ENCODE measurements at places on chromosomes 7 and 10.

GRCh38 chr10:129937351-129937751, 26.7 kb downstream of the EBF3 start:
- DNase-seq = no peak

- DNase-seq = no peak
These were observed 36.3 kb downstream of the ABCB1 start for GRCh38 chr7:87564296-87564963.

- DNase-seq = no peak
These were observed 2.0 kb downstream of the DBNL start for GRCh38 chr7:44046321-44047061.

- no peak for DNase-seq
These were observed 42.6 kb upstream of the MYL10 start for GRCh38 chr7:101671371-101672356.

- no peak for DNase-seq
These were observed 84.0 kb downstream of the PTPN20 start for GRCh38 chr10:46995234-46995633.

- DNase-seq = no peak
These were observed 1.1 kb upstream of the GIMAP4 start for GRCh38 chr7:150566123-150566522.

GRCh38 chr7:35729061-35729783, 34.3 kb upstream of the HERPUD2 start:
- peak; percentile 27 for DNase-seq

DNA sequence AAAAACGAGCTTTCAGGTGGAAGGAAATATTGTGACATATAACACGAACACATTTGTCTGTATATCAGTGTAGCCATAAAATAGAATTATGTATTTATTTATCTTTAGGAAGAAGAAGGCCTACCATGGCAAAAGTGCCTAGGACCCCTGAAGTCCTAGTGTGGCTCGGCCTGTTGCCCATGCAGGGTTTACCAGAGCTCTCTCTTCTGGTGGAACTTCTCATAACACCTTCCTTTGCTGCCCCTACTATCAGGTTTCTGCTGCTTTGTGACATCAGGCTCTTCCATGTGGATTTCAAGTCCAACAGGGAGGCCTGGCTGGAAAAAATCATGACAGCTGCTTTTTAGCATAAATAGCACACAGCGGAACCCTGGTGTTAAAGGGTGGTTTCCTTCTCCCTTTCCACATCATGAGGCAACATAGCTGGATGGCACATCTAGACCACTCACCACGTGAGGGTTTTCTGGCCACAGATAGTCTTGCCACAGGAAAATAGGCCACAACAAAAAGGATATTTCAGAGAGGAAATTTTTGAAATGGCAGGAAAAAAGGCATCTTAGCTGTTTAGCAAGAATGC, 44.8 kb upstream of the ADO start:
- no peak for DNase-seq

DNA sequence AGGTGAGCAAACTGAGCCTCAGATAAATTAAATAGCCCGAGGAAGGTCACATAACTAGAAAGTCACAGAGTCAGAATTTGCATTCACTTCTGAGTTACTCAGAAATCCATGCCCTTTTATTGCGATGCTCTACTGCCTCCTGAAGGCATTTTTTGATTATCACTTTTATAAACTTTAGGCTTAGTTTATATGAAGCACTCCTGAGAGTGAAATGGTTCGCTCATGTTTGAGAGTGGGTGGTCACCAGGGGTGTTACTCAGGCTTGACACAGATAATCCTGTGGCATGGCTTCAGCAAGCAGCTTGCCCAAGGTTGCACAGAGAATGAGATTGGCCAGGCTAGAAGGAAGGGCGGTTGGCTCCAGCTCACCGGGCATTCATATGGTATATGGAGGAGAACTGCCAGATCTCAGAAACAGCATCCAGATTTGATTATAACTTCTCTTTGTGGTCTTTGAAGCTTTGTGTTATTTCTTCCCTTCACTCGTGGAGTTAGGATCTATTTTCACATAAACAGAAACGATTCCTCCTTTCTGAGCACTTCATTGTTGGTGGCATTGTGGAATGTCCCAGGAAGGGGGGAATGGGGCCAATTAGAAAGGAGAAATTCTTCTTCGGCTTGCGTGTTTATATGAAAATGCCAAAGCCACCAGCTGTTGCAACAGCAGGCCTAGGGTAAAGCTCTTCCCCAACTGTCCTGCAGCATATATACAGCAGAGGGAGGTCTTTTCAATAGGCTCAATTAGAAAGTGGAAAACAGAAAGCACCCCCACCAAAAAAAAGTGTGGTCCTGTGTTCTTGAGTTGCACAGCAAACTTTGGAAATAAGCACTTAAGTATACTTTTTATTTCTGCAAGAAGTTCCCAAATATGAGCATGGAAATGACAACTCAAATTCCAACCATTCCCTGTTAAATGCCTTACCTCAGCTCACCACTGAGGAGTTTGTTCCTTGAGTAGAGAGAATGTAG, 628.8 kb downstream of the SUGCT start:
- no peak for DNase-seq

DNA sequence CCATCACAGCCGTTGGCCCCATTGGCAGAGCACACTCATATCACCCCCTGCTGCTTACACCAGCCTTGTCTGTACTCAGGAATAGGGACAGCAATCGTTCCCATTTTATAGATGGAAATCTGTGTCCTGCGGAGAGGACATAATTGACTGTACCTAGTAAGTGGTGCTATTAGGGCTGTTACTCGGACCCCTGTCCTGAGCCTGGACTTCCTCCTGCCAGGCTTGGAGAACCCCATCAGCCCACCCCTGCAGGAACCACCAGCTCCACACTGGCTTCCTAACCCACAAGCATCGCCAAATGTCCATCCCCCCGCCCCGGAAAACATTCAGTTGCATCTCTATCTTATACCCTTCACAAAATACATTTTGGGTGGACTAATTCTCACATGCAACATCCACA, 139.8 kb upstream of the RET start:
- no peak for DNase-seq

DNA sequence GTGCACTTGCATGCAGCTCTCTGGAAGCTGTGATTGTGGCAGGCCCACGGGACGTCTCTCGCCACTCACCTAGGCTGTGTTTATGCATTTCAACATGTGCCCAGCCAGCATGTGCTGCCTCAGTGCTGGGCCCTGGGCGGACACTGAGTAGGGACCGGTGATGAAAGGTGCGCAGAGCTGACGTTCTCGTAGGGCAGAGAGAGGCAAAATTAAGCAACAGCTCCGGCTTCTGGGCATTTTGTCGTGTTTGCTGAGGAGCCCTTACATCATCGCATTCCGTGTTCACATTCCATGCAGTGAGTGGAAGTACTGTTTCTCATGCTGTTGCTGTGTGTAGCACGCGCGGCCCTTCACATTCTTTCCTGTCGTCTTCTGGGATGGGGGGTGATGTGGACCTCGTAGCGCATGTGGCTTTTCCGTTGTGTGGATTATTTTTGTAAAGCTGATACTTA, 50.5 kb downstream of the PRF1 start:
- DNase-seq = no peak

- no peak for DNase-seq
These were observed 40.2 kb downstream of the TCERG1L start for GRCh38 chr10:131271195-131271880.

DNA sequence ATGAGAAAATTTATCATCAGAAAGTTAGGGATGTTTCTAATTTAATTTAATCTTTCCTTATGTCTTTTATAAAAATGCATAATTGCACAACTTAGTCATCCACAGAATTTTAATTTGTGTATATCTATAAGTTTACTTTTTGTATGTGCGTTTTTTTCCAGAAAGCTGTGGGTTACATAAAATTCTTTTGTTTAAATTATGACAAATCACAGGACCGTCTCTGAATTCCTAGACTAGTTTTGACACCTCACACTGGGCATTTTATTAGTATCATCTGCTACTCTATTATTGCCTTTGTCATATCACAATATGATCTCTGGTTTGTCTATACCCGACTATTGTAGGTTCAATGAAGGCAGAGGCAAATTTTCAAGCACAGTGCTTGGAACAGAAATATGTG, 482.4 kb upstream of the SEMA3D start:
- no peak for DNase-seq

- no peak for DNase-seq
These were observed 139.9 kb downstream of the CFTR start for GRCh38 chr7:117619681-117620080.

- no peak for DNase-seq
These were observed 2.1 kb downstream of the CALML5 start for GRCh38 chr10:5497289-5497688.

DNA sequence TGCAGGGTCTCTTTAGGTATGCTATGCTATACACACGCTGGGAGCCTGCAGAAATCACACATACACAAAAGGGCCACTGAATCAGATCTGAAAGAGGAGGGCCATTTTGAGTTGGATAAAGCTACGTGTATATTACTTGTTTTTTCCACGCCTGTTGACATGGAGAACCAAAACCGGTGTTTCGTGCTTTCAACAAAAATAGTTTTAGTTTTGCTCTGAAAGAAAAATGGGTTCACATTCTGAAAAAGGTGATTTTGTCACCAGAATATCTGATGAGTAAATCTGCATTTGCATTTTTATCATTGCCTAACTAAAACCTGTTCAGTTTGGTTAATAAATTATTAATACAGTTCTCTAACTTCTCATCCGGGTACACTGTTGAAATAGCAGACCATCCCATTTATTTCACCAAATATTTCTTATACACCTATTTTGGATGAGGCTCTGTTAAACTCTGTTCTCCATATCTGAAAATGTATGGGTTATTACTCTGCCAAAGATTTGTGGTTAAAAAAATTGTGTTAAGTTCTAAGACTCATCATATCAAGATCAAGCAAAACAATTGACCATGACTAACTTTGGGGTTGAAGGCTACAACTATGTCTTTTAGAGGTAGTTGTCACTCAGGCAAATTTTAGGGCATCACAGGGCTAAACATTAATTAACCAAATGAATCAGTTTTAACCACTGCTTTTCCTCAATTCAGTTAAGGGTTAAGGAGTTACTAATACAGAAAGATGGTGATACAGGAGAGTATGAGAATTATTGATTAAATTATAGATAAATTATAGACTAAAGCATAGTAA, 101.2 kb upstream of the RPA3 start:
- DNase-seq = no peak

GRCh38 chr7:26036092-26036491, 115.9 kb upstream of the NFE2L3 start:
- no peak for DNase-seq

GRCh38 chr7:104074529-104074928, 85.1 kb upstream of the RELN start:
- DNase-seq = no peak

DNA sequence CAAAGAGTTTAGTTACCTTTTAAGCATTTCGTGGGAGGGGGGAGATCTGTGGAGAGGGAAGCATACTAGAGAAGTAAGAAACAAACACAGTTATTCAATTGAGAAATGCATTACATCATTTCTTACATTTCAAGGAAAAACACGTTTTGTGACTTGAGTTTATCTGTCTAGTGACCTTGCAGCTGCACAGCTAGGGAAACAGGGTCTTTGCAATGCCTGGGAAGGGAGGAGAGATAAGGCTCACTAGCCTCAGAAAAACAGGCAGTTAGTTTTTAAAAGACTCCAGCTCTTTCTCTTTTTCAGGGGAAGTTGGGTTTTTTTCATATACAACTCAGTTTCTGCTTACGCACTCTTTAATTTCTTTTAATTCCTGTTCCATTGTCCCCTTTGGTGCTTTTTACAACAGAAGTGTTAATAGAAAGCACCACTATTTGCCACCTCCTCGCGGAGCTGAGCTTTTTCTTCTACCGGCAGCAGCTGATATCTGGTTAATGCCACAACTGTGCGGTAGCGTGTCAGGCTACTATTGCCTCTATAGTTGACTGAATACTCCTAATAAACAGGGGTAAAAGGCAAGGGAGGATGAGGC, 5.6 kb downstream of the CYP3A43 start:
- DNase-seq = no peak

GRCh38 chr7:919924-920341, 34.5 kb downstream of the ADAP1 start:
- DNase-seq = no peak

GRCh38 chr10:113084031-113084430, 134.0 kb downstream of the TCF7L2 start:
- DNase-seq = no peak

DNA sequence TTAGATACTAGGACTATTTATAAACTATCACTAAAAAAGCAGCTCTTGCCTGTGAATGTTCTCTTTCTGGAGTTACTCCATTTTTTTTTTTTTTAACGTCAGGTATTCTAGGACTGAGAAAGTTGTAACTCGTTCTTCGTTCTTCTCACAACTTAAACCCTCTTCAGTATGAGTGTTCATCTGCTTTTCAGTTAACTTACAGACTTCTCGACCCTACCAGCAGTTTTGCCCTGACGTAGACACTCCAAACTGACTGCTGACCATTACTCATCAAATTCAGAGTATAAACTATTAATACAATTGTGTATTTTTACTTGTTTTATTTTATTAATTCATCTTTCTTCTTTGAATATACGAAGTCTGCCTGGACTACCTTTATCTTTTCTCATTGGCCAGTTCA, 353.1 kb downstream of the GPR37 start:
- no peak for DNase-seq

Measured in stimulated activated CD8-positive, alpha-beta memory T cell treated with anti-CD3 and anti-CD28 coated beads, Interleukin-2, amount 100 ng/mL, for 1 hour (primary cell).